ENCODE measurements at places on chromosomes 16 and 17.

- no peak for DNase-seq
Observed at GRCh38 chr16:53886482-53887378, 182.8 kb downstream of the FTO start.

DNA sequence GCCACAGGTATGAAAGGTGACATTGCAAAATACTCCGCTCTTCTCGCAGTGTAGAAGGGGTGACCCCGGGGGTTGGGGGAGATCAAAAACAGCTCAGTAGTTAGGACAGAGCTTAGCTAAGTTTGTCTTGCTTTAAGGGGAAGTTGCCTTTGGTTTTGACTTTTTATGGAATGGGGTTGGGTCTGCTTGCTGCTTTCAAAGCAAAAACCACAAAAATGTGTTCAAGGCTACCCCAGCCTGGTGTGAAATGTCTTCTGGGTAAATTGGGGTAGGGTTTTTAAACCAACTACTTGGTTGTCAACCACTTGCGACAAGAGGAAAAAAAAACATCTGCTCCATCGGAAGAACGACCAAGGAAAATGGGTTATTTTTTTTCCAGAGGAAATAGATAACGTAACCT, 6.2 kb downstream of the FUS start:
- no peak for DNase-seq

GRCh38 chr16:21179126-21179982, 20.9 kb downstream of the LDAF1 start:
- DNase-seq: no peak

- DNase-seq: peak; percentile 30
Observed at GRCh38 chr17:8746501-8747236, 2.0 kb upstream of the CCDC42 start.

DNA sequence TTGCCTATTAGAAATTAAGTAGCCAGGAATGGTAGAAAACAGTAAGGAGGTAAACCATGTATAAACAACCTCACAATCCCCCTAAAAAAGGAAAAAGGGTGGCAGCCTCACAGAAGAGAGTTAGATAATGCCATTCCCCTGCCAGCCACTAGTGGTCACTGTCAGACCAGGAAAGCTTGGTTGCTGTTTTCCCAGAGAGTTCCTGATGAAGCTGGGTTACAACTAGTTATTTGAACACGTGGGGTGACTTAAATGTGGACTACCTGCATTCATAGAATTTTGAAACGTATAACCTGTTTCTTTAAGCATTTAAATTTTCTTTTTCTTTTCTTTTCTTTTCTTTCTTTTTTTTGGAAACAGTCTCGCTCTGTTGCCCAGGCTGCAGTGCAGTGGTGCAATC, 5.8 kb downstream of the GPRC5C start:
- DNase-seq: no peak

DNA sequence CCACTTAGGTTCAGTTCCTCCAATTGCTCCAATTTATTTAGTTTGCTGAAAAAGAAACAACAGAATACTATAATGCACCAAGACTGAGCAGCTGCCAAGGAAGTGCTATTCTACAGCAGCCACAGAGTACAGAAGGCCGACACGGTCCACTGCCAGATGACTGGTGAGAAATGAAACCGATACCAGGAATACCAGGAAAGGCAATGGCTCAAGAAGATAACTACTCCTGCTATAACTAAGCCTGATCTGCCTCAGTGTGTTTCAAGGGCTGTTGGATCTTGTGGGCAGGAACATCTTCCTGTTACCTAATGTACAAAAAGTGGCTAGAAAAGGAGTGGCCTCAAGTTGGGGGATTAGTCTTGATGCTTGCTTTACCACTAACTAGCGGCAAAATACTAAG, 32.8 kb downstream of the MARVELD3 start:
- DNase-seq: no peak

- no peak for DNase-seq
Observed at GRCh38 chr17:62732125-62732524, 76.0 kb downstream of the MARCHF10 start.

GRCh38 chr16:30668393-30668792, 10.2 kb downstream of the FBRS start:
- no peak for DNase-seq

DNA sequence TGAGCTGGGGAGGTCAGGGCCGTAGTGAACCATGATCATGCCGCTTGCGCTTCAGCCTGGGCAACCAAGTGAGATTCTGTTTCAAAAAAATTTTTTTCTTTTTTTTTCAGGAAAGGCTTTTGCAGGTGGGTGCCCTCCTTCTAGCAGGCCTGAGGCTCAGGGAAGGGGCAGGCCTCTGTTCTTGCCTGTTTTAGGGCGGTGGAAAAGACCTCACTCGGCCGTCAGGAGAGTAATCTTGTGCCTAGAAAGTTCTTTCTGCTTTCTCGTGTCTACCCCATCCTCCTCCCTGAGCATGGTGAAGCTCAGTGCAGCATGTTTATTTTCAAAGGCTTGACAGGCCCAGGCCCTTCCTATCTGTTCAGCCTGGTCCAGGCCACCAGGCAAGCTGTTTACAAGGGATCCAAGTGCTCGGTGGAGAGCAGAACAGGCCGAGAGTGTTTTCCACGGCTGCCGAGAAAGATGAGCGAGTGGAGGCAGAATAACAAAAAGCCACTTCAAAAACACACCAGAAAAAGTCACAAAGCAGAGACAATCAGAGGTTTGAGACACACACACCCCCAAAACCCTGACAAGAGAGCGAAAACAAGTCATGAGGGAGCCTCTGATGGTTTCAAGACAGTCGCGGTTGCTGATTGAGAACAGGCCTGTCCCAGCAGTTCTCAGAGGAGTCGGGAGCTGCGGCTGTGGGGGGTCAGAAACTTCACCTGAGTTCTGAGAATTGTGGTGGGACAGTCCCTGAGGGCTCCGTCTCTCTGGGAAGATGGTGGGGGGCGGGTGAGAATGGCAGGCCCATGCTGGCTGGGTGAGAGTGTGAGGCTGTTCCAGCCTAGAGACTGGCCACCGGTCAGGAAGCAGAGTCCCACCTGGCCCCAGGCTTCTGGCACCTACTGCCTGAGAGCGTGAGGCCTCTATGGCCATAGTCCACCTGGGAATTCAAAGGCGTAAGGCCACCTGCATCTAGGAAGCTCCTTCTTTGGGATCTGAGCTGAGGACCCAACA, 37.5 kb upstream of the CCR7 start:
- DNase-seq: no peak
